ENCODE measurements at places on chromosomes 3 and 15.

- DNase-seq = no peak
Measured at GRCh38 chr3:124256599-124256998, 264.7 kb upstream of the ROPN1 start.

- no peak for DNase-seq
Measured at GRCh38 chr15:80932513-80932815, 57.2 kb downstream of the MESD start.

GRCh38 chr3:193795062-193795690 is 202.2 kb downstream of the OPA1 start:
- DNase-seq = no peak

DNA sequence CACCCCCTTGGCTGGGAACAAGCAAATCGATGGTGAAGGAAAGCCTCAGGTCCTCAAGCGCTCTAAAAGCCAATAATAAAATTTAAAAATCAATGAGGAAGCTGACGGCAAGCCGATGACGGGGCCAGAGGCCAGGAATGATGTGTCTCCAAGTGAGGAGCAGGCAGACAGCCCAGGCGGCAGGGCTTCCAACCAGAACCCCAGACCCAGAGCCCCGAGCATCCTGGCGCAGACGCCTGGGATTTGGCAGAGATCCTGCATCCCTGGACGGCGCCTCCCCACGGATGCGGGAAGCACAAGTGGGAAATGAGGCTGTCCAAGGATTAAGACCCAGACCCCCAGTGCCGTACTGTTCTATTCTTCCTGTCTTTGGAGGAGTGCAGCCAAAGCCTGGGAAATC is 123.0 kb upstream of the PROK2 start:
- DNase-seq = no peak

Measured in NCI-H1105 (cell line).